ENCODE measurements at places on chromosomes 16 and 17. TPM values are rescaled to one million over a fixed set of nuclear protein-coding genes. Genes with fewer than 3 reads are reported as not detected.

The CACNG5 gene
- 14.7 TPM for total RNA-seq

The FOXJ1 gene
- 7.8 TPM for total RNA-seq

The ZSCAN10 gene
- total RNA-seq: not detected

The PDP2 gene
- total RNA-seq: 11.3 TPM

DNA sequence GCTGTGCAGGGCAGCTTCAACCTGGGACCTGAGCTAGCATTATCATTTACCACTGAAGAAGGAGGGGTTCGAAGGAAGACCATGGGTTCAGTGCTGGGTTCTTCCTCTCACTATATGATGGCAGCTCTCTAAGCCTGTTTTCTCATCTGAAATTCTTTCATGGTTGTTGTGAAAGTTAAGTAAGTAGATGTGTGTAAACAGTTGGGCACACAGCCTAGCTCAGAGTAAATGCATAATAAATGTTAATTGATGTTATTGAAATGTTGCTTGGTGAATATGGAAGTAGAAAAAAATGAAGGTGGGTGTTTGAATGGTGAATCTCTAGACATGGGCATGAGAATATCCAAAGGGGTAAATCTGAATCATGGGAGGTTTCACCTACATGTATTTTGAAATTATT is 9.1 kb downstream of the CEP95 start:
- DNase-seq: no peak

DNA sequence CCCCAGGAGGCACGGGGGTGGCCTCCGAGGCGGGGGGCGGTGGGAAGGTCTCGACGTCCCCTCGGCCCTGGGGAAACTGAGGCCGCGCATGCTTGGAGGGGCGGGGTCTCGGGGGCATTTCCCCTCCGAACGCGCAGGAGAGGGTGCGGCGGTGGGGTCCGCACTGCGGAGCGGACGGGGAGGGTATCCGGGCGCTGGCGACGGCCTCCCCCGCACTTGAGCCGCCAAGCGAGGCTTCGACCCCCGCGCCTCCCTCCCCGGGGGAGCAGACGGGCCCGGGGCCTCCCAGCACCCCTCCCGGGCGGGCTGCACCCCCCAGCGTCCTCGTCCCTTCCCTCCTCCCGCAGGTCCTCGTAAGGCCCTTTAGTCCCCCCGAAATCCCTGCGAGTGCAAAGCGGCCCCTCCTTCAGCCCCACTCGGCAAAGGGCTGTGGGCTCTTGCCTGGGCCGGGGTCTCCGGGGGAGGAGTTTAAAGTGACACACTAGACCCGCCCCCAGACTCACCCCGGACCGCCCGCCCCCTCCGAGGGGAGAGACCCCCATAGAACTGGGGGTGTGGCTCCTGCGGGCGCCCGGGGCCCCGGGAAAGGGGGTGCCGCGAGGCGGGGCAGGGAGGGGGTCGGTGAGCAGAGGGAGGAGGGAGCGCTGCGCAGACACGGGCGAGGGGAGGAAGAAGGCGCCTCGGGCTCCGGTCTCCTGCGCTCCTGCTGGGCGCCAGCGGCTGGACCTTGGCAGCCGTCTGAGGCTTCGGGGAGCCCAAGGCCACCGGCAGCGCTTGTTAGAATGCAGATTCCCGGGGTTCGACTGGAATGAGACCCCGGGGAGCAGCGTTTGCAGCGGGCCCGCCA is 632 bp downstream of the BAIAP3 start:
- DNase-seq: no peak

DNA sequence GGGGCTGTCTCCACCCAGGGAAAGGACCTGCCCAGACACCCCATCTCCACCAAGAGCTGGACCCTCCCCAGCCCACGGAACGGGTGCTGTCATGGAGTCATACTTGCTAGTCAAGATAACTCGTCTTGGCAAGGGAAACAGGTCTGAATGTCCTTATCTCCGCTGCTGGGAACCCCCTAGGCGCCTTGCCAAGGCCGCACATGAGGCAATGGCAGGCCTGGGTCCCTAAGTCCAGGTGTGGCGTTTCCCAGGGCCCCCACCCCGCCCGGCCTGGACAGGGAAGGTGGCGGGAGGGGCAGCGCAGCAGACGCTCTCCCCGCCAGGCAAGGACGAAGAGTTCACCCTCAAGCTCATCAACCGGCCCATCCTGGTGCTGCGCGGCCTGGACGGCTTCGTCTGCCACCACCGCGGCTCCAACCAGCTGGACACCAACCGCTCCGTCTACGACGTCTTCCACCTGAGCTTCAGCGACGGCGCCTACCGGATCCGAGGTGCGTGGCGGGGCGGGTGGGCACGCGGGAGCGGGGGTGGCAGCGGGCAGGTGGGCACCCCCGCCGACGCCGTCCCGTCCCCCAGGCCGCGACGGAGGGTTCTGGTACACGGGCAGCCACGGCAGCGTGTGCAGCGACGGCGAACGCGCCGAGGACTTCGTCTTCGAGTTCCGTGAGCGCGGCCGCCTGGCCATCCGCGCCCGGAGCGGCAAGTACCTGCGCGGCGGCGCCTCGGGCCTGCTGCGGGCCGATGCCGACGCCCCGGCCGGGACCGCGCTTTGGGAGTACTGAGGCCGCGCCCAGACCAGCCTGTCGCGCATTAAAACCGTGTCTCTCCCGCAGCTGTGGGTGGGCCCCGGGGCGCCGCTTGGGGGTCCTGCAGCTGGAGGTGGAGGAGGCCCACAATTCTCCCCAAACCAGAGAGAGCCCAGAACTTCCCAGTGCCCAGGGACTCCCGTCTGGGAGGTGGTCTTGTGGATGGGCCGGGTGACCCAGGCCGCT is 8.4 kb downstream of the FSCN2 start:
- no peak for DNase-seq

DNA sequence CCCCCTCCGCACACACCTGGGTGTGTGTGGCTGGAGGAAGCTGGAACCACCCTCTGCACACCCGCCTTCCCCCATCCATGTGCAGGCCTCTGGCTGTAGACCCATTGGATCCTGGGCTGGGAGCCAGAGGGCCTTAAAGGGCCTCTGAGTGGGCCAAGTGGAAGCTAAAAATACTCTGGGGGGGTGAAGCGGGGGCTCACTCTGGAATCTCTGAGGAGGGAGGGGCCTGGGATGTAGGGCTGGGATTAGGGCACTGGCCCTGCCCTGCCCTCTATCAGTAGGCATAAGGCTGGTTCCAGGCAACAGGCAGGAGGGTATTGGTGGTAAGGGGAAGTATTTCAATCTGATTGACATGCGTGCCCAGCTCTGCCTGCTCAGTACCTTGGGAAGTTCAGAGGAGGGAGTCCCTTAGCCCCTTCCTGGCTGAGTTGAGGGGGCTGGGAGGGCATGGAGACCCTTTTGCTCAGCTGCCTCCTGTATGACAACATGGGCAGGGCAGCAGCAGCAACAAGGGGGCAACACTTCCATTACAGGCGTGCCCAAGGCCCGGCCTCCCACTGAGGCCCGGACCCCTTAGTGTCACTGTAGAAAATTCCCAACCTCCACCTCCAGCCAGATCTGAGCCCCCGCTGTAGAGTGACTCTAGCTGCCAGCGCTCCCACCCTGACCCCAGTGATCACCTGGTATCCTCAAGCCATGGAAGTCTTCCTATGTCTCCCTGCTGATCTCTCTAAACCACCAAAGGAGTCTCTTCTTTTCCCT is 5.2 kb downstream of the ITGA3 start:
- peak; percentile 37 for DNase-seq

GRCh38 chr16:48323783-48324775 is 61.1 kb downstream of the SIAH1 start:
- DNase-seq: no peak

GRCh38 chr17:49496183-49496866 is 1.2 kb downstream of the NGFR start:
- DNase-seq: peak; percentile 80
